ENCODE measurements at places on chromosomes 4 and X.

DNA sequence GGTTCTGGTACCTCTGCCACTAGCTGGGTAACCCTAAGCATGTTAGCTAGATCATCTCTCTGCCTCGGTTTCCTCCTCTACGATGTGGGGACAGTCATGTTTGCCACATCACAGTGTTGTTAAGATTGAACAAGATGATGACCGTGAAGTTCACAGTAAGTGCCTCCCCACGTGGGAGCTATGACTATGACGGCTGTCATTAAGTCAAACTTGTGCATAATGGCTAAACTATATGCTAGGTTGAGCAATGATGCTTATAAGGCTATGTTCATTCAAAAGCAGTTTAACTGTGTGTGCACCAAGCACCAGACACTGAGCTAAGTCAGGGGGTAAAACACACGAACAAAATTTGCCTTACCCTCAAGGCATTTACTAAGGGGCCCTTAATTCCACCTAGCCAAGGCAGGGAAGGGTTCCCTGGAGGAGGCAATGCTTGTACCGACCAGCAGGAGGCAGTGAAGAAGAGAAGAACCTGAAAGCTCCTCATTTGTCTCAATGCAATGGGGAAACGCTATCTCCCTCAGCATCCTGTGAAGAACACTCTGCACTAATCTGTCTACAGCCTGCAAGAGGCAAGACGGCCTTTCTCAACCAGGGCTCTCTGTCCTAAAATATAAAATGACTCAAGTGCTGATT lies 52.9 kb downstream of the MAP7D2 start:
- no peak for DNase-seq

GRCh38 chr4:158443731-158444130 lies 78.0 kb upstream of the RXFP1 start:
- DNase-seq: no peak

- no peak for DNase-seq
Observed at GRCh38 chr4:89929425-89930159, 34.9 kb downstream of the MMRN1 start.

DNA sequence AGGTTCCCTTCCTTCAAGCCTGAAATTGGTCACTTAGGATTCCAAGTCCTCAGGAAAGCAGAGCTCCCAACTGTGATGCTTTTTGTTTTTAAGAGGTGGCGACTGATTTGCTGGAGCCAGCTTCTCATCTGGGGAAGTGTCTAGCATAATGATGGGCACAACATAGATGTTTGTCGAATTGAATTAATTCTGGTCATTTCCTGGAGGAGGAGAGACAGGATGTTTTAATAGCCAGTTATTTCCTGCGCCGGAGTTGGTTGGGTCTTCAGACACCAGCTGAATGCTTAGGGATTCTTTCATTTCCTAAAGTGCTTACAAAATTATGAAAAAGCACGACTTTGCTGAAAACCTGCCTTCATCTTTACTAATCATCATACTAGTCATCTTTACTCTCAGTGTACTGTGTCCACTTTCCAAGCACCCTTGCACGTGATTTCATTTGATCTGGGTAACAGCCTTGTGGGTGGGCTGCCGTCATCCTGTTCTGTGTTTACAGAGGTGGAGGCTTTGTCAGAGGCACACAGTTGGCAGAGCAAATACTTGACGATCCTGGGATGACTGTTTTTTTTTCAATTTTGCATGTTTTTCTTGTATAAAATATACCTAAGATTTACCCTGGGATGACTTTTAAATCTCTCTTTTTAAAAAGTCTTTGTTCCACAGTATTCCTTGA lies 49.5 kb downstream of the RGS12 start:
- DNase-seq: no peak
